ENCODE measurements at places on chromosomes 1 and 21. TPM values are rescaled to one million over a fixed set of nuclear protein-coding genes. Genes with fewer than 3 reads are reported as not detected.
A peak's percentile ranks its signal among the peaks of the same experiment; 100 is the strongest.

- DNase-seq: no peak
- H3K4me1 ChIP-seq: no peaks in the 10 kb centered on the region
- H3K4me3 ChIP-seq: no peak overlapping the region
- no peaks in the 10 kb centered on the region for H3K27me3 ChIP-seq
Measured at GRCh38 chr1:55600242-55600641, 385.1 kb upstream of the USP24 start.

GRCh38 chr1:15051882-15052528, 101.5 kb upstream of the TMEM51 start:
- H3K36me3 ChIP-seq: no peaks in the 10 kb centered on the region
- no peak overlapping the region for H3K27ac ChIP-seq
- no peaks in the 10 kb centered on the region for H3K4me1 ChIP-seq

DNA sequence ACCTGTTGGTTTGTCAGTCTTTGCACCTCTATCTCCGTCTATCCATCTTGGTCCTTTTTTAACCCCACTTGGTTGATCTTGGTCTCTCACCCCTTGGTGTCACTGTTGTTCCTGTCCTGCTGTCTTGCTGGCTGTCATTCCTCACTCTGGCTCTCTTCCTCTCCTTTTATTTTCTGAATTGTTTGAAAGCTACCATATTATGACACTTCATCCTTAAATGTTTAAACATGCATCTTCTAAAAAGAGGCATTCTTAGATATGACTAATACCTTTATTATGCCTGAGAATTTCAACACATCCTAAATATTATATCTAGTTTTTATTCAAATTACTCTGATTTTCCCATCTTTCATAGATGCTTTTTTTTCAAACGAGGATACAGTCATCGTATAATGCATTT, 37.0 kb downstream of the BACH1 start:
- no peaks in the 10 kb centered on the region for H3K27me3 ChIP-seq
- no peak overlapping the region for H3K4me3 ChIP-seq
- peak overlapping the region; percentile 13 for H3K27ac ChIP-seq
- peaks cover 22% of the 10 kb centered on the region for H3K4me1 ChIP-seq
- H3K36me3 ChIP-seq: peaks cover 44% of the 10 kb centered on the region
- DNase-seq: peak; percentile 32

DNA sequence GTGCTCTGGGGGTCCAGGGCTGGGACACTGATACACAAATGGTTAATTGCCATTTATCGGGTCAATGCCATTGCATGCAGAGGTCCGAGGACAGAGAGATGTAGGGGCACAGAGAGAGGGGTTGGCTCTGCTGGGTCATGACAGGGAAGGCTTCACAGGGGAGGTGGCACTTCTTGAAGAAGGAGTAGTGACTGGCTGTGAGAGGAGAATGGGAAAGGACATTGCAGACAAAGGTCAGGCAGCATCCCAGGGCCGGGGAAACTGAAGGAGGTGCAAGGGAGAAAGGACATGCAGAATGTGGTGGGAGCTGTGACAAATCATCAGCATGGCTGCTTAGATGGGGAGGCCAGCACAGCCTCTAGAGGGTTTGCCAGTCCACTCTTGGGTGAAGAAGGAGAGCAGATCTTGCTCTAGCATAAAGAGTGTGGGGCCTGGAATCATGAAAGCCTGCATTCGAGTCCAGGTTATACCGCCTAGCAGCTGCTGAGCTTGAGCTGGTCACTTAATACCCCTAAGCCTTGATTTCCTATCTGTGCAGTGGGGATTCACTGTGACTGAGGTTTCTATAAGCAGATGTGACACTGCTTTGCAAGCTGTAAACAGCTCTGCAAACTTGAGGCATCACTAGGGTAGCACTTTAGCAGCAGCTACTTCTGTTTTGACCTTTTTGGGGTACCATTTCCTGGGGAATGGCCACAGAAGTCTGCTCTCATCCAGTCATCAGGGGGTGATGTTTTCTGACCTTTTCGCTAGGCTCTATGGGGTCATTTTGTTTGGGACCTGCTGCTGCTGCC, 59.2 kb upstream of the EPS8L3 start:
- no peaks in the 10 kb centered on the region for H3K27me3 ChIP-seq
- peaks cover 7% of the 10 kb centered on the region for H3K36me3 ChIP-seq
- no peak overlapping the region for H3K27ac ChIP-seq
- no peak for DNase-seq
- H3K4me1 ChIP-seq: peaks cover 34% of the 10 kb centered on the region

DNA sequence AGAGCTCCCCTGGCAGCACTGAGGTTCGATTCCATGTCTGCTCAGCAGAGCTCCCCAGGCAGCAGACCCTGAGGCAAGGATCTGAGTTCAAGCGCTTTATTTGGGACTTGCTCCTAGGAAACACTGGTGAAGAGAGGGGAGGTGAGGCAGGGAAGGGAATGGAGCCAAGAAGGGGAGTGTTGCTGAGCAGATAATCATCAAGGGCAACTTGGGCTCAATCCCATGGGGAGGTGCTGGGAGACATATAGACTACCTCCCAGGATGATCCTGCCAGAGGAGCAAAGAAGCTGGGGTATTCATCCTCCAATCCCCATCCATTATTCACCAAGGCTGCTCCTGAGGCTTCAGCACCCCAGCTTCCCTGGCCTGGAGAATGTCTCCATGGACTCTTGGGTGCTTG, 47.0 kb downstream of the GRIK3 start:
- no peak overlapping the region for H3K27ac ChIP-seq
- H3K36me3 ChIP-seq: no peaks in the 10 kb centered on the region
- H3K27me3 ChIP-seq: no peaks in the 10 kb centered on the region
- no peak for DNase-seq

DNA sequence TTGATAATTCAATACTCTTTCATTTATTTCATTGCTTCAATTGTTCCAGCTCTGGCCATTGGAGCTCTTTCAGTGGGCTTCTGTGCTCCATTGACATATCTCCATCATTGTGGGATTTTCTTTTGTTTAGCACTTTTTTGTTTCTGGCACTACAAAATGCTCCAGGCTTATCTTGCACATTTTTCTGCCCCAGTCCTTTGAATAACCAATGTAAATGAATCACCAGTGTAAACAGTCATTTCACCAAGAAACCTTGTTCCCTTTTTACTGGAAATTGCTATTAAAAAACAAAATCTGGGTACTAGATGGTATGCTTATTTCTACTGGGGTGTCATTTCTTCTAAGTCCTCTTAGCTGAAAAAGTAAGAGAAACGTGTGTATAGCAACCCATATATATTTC, 173.0 kb upstream of the LYPLAL1 start:
- no peak overlapping the region for H3K4me3 ChIP-seq
- no peak overlapping the region for H3K27ac ChIP-seq
- no peak for DNase-seq
- H3K36me3 ChIP-seq: no peaks in the 10 kb centered on the region

- no peak for DNase-seq
- no peaks in the 10 kb centered on the region for H3K4me1 ChIP-seq
- no peak overlapping the region for H3K27ac ChIP-seq
- peaks cover 25% of the 10 kb centered on the region for H3K27me3 ChIP-seq
Measured at GRCh38 chr1:29824511-29825273, 588.4 kb downstream of the PTPRU start.

DNA sequence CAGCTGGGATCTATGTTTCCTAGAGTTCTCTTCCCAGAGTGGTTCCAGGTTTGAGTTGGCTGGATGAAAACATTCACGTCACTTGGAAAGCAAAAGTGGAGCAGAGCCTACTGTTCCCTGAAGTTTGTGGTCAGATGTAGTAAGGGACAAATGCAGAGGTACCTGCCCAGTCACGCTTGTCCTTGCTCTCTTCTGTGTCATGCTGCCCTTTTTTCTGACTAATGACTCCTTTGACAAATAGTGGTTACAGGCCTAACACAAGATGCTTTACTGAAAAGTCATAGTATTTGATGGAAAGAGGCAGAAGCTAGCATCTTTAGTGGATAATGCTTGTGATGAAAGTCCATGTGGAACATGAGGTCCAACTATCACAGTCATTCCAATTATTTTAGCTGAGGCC, 881.4 kb upstream of the B3GALT2 start:
- no peaks in the 10 kb centered on the region for H3K36me3 ChIP-seq
- no peak for DNase-seq
- no peaks in the 10 kb centered on the region for H3K27me3 ChIP-seq
- no peaks in the 10 kb centered on the region for H3K4me1 ChIP-seq

- peaks cover 18% of the 10 kb centered on the region for H3K4me1 ChIP-seq
- H3K4me3 ChIP-seq: no peak overlapping the region
- H3K27ac ChIP-seq: no peak overlapping the region
- H3K27me3 ChIP-seq: no peaks in the 10 kb centered on the region
Measured at GRCh38 chr1:48495166-48495565, 23.2 kb upstream of the SPATA6 start.

- no peak overlapping the region for H3K27ac ChIP-seq
- peaks cover 10% of the 10 kb centered on the region for H3K36me3 ChIP-seq
- no peaks in the 10 kb centered on the region for H3K27me3 ChIP-seq
Measured at GRCh38 chr1:2914702-2915101, 106.6 kb upstream of the ACTRT2 start.

DNA sequence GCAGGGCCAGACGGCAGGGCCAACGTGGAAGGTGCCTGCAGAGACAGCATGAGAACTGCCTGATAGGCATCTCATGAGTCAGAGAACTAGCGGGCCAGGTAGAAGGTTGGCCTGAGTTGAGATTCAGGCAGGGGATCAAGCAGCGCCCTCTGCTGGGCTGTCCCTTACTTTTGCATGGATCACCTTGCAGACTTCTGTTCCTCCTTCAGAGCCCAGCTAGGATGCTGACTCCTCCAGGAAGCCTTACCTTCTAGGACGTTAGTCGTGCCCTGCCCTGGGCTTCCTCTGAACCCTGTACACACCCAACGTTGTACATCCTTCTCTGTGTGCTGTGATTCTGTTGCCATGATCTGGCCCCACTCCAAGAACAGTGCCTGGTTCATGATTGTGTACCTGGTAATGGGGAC, 231.3 kb upstream of the VAMP3 start:
- no peak overlapping the region for H3K4me3 ChIP-seq
- no peaks in the 10 kb centered on the region for H3K27me3 ChIP-seq
- H3K27ac ChIP-seq: no peak overlapping the region
- peak; percentile 85 for DNase-seq
- H3K4me1 ChIP-seq: peaks cover 8% of the 10 kb centered on the region

- DNase-seq: peak; percentile 81
- no peaks in the 10 kb centered on the region for H3K27me3 ChIP-seq
- H3K4me3 ChIP-seq: peak overlapping the region; percentile 65
- H3K36me3 ChIP-seq: no peaks in the 10 kb centered on the region
- peak overlapping the region; percentile 63 for H3K27ac ChIP-seq
Measured at GRCh38 chr1:158998781-158999161, 10.9 kb upstream of the IFI16 start.

DNA sequence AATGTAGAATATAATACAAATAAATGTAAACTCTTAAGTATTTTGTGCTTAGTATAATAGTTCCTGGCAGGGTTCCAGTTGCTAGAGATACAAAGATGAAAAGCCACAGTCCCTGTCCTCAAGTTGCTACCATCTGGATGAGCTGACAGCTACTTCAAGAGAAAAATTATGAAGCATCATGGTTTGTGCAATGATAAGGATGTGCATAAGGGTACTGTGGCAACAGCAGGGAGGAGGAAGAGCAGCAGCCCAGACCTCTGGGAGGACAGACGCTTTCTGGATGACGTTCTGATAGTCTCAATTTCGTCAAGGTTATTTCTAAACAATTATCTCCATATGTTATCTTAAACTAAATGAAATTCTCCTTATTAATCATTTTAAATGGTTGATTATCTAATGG, 198.9 kb downstream of the NTNG1 start:
- no peak overlapping the region for H3K4me3 ChIP-seq
- no peaks in the 10 kb centered on the region for H3K27me3 ChIP-seq
- H3K4me1 ChIP-seq: no peaks in the 10 kb centered on the region
- H3K36me3 ChIP-seq: no peaks in the 10 kb centered on the region

GRCh38 chr1:84010136-84010535, 11.2 kb upstream of the TTLL7 start:
- no peak overlapping the region for H3K4me3 ChIP-seq
- no peaks in the 10 kb centered on the region for H3K27me3 ChIP-seq
- no peak for DNase-seq

DNA sequence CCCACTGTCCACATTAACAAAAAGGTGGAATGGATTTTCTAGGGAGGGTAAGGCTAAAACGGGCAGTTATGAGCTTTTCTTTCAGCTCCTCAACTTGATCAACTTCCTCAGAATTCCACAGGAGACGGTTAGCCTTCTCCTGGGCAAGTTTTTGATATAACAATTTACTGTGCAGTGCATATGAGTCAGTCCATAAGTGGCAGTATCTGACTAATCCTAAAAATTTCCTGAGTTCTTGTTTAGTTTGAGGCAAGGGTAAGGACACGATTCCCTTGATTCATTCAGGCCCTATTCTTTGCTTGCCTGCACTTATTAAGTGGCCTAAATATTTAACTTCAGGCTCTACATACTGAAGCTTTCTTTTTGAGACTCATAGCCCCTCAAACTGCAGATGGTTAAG, 6.2 kb upstream of the AADACL3 start:
- H3K4me3 ChIP-seq: no peak overlapping the region
- no peaks in the 10 kb centered on the region for H3K27me3 ChIP-seq
- peaks cover 6% of the 10 kb centered on the region for H3K36me3 ChIP-seq
- H3K27ac ChIP-seq: no peak overlapping the region

GRCh38 chr1:234887016-234887900, 241.4 kb downstream of the TOMM20 start:
- H3K27me3 ChIP-seq: no peaks in the 10 kb centered on the region
- no peak overlapping the region for H3K4me3 ChIP-seq
- H3K4me1 ChIP-seq: peaks cover 12% of the 10 kb centered on the region
- H3K36me3 ChIP-seq: no peaks in the 10 kb centered on the region

DNA sequence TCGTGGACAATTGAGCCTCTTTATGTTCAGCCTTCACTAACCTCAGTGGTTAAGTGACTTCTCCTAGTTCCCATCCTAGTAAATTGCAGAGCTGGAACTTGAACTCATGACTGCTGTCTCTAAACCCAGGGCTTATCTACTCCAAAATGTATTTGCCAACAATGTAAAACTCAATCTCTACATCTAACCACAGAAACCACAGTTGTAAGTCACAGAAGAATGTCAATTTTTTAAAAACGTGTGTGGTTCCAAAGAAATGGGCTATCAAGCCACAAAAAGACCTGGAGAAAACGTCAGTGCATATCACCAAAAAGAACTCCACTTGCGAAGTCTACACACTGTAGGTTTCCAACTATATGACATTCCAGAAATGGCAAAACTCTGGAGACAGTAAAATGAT, 172.6 kb upstream of the HMCN1 start:
- no peak for DNase-seq
- no peaks in the 10 kb centered on the region for H3K27me3 ChIP-seq
- H3K36me3 ChIP-seq: no peaks in the 10 kb centered on the region
- no peak overlapping the region for H3K27ac ChIP-seq
- H3K4me1 ChIP-seq: peaks cover 32% of the 10 kb centered on the region

- peaks cover 23% of the 10 kb centered on the region for H3K36me3 ChIP-seq
- no peak overlapping the region for H3K27ac ChIP-seq
- no peaks in the 10 kb centered on the region for H3K27me3 ChIP-seq
- H3K4me3 ChIP-seq: no peak overlapping the region
- peaks cover 5% of the 10 kb centered on the region for H3K4me1 ChIP-seq
Measured at GRCh38 chr1:116019653-116020253, 43.4 kb downstream of the SLC22A15 start.

- no peaks in the 10 kb centered on the region for H3K36me3 ChIP-seq
- H3K27me3 ChIP-seq: no peaks in the 10 kb centered on the region
- H3K27ac ChIP-seq: no peak overlapping the region
- DNase-seq: peak; percentile 79
Measured at GRCh38 chr1:203930342-203930741, 68.9 kb downstream of the SNRPE start.

The STK40 gene
- 44.0 TPM for total RNA-seq

The FGR gene
- not detected for total RNA-seq

The CACNA1S gene
- total RNA-seq: not detected

The KIF17 gene
- total RNA-seq: 1.9 TPM

The IL12RB2 gene
- not detected for total RNA-seq

The TRIM33 gene
- total RNA-seq: 38.3 TPM
